ENCODE measurements at places on chromosomes 7 and 10. TPM values are rescaled to one million over a fixed set of nuclear protein-coding genes. Genes with fewer than 3 reads are reported as not detected.

Gene RASSF4
- 15.1 TPM for total RNA-seq

Gene PAPOLB
- total RNA-seq = 0.15 TPM

Gene KBTBD2
- 38.8 TPM for total RNA-seq

Gene DNAH11
- under 0.01 TPM for total RNA-seq

Gene GNG11
- 18.7 TPM for total RNA-seq

Gene CYP26C1
- not detected for total RNA-seq
